ENCODE measurements at places on chromosomes 12 and 14.

- no peak for DNase-seq
Measured at GRCh38 chr14:72217135-72217534, 284.9 kb downstream of the RGS6 start.

GRCh38 chr14:35140718-35141581, 18.6 kb downstream of the PRORP start:
- no peak for DNase-seq

- DNase-seq = no peak
Measured at GRCh38 chr12:53060064-53060720, 10.3 kb downstream of the TNS2 start.

GRCh38 chr12:100995201-100995600, 200.6 kb downstream of the ANO4 start:
- no peak for DNase-seq

DNA sequence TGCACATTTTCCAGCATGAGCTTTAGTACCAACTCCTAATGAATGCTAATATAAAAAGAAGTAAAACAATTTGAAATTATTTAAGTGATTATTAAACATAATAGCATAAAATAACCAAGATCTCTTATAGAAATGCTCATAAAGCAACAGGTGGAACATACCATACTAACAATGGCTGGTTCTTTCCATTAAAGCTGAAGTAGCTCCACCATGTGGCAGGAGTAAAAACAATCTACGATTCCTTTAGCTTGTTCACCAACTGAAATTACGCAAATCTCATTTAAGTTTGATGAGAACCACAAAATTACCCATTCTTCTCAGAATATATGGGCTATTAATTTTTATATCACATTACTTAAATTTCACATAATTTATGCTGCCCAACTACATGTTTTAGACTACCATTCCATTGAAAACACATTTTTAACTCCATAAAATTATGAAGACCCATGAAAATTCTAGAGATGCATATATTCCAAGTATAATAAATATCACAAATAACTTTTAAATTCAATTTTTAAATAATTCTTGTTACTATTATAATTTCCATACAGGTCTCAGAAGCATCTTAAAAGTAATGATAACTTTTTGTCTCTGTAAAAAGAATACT, 213.6 kb downstream of the DAD1 start:
- DNase-seq = no peak

DNA sequence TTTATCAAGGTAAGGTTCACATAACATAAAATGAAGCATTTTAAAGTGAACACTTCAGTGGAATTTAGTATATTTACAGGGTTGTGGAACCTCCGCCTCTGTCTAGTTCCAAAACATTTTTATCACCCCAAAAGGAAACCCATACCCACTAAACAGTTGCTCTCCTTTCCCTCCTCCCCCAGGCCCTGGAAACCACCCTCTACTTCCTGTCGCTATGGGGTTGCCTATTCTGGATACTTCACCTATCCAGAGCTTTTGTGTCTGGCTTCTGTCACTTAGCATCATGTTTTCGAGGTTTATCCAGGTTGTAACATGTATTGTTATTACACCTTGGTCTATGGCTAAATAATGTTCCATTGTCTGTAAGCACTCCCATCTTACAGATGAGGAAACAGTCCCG, 27.7 kb upstream of the ZFP36L1 start:
- DNase-seq = no peak

- no peak for DNase-seq
Measured at GRCh38 chr12:47023953-47024352, 55.5 kb upstream of the PCED1B start.
